ENCODE measurements at places on chromosomes 1 and 21.
A peak's percentile ranks its signal among the peaks of the same experiment; 100 is the strongest.

DNA sequence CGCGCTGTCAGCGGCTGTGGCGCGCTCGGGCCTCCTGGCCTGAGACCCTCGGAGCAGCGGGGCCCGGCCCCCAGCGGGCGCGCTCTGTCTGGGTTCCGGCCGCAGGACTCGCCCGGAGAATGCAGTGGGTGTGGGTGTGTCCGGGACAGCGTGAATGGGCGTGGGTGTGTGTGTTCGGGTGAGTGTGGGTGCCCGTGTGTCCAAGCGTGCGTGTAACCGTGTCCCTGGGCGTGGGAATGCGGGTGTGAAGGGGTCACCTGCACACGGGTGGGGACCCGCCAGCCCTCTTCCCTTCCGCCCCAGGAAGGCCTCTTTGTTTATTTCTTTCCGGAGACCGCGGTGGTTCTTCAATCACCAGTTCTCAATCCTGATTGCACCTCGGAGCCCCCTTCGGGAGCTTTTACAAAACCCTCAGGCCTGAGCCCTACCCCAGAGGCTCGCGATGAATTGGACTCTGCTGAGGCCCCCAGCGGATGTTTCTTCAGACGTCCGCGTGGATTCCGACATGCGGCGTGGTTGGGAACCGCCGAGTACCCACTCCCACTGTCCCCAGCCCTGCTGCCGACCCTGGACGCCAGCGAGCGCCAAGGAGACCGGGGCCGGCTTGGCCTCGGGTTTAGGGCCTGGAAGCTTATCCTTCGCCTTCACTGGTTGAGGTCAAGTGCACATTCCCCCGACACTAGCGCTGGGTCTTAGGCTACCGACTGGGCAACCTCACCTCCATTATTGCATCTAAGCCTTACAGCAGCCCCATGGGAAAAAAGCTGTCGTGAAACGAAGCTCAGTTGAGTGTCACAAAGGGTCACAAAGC, 19.3 kb downstream of the SERTAD4 start:
- no peak for DNase-seq

DNA sequence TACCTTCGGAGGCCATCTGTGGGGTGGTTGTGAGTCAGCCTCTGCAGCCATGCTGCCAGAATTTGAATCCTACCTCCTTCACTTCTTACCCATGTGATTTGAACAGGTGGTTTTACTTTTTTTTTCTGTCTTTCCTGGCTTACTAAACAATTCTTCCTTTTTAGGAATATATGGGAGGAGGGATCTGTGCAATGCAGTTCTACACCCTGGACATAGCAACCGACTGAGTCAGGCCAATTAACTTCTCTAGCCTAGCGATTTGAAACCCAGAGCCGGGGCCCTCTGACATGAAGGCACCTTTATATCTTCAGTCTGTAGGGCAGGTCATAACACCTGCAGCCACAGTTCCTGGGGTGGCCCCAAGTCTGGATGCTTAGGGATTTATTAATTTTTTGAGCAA, 83.6 kb downstream of the ST6GALNAC3 start:
- no peak for DNase-seq

DNA sequence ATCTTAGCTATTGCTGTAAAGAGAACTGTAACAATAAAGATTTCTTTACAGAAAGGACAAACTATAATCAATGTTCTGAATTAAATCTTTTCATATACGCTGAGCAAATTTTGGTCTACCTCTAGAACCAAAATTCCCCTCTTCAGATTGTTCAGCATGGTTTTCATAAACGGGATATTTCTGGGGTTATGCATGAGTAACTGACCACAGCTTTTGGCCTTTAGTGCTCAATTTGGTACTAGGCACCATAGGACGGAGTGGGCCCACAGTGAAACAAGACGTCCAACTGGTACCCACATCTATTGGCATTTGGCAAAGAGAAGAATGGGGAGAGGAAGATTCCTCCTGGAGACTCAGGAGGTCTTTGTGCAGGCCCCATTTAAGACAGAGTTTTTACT, 184.5 kb downstream of the TGFBR3 start:
- no peak for DNase-seq

- DNase-seq, result no peak
Measured at GRCh38 chr1:205477759-205478247, 22.0 kb upstream of the BLACAT1 start.

DNA sequence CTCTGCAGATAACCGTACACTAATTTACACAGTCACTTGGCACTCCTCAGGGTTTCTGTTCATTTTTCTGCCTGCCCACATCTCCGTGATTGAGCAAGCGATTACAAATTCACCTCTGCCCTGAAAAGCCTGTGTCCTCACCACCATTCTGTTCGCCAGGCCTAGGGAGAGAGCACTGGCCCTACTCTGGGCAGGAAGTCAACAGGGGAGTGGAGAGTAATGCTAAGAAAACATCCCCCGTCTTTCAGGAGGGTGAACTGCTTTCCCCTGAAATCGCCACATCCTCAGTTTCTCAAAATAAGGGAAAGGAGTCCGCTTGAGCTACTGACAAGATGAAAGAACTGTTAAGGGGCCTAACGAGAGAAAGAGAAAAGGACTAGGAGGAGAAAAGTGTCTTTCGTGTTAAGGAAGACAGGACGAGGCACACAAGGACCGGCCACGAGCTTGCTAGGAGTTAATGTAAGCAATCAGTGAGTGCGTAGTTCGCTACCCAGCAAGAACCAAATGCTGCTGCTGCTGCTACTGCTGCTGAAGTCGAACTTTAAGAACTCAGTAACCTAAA, 632 bp downstream of the PEX19 start:
- DNase-seq, result peak; percentile 19

- no peak for DNase-seq
Measured at GRCh38 chr1:64098436-64098835, 105.0 kb upstream of the UBE2U start.

DNA sequence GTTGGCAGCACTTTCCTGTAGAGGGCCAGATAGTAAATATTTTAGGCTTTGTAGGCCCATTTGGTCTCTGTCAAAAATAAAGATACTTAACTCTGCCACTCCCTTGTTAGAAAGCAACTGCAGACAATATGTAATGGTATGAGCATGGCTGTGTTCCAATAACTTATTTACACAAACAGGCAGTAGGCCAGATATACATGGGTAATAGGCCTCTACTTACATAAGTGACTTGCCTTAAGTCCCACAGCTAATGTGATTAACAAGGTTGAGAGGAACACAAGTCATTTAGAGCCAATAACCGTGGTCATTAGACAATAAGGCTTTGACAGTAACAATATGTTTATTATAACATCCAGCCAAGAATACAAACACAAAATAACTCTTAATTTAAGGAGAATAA, 17.4 kb downstream of the CCT8 start:
- no peak for DNase-seq

- no peak for DNase-seq
Measured at GRCh38 chr21:45455674-45456583, 51.0 kb downstream of the COL18A1 start.

DNA sequence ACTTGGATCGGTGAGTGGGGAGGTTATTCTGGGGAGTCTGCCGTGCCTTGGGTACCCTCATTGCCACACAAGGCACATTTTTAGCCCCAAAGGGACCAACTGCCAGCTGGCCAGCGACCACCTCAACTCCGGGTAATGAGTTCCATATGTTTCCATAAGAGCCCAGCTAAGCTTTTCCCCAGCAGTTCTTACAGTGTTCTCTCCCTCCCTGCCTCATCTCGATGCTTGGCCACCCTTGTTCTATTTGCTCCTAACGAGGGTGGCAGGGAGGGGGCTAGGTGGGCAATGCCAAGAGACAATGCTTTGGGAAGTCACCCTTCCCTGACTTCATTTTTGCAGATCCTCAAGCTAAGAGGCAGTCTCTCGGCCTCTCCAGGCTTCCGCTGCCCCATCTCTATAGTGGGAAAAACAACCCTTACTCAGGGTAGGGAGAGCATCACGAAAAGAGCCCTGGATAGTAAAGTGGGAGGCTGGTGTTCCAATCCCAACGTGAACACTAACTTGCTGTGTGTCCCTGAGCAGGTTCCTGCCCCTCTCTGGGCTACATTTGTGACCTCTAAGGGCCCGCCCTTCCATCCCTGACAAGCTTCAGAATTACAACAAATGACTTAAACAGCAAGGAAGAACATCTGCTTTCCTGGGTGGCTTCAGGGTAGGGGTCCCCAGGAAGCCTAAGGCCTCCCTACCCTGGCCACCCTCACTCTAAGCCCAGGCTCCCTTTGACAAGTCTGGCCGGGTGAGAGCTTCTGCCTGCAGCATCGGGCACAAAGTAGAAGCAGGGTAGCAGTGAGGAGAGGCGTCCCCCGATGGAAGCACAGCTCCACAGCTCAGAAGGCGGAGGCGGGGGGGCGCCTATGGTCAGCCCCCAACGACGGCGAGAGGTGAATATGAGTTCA, 5.8 kb downstream of the ID3 start:
- DNase-seq, result no peak

GRCh38 chr1:45999507-45999906, 132.9 kb downstream of the PIK3R3 start:
- no peak for DNase-seq

DNA sequence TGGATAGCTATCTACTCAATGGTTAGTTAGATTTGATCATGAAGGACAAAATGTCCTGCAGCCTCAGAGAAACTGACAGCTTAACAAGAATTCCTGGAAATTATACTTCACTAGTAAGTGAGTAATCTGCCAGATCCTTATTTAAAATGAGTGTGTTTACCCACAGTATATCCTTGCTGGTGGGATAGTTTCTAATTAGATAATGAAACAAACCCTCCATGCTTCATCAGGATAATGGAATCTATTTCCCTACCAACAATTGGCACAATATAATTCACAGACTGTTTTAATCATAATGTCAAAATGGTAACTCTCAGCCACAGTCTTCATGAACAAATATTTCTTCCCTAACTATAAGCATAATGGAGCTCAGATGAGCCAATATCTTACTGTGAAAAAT, 239.4 kb upstream of the ST6GALNAC5 start:
- DNase-seq, result no peak

DNA sequence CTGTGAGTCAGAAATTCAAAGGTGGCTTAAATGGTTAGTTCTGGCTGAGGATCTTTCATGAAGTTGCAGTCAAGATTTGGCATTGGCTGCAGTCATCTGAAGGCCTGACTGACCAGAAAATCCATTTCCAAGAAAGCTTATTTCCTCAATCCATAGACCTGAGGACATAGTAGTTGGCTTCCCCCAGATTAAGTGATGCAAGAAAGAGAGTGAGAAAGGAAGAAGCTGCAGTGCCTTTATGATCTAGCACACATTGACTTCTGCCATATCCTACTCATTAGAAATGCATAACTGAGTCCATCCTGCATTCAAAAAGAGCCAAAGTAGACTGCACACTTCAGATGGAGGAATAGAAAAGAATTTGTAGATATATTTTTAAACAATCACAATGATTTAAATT, 222.6 kb downstream of the COL24A1 start:
- no peak for DNase-seq

DNA sequence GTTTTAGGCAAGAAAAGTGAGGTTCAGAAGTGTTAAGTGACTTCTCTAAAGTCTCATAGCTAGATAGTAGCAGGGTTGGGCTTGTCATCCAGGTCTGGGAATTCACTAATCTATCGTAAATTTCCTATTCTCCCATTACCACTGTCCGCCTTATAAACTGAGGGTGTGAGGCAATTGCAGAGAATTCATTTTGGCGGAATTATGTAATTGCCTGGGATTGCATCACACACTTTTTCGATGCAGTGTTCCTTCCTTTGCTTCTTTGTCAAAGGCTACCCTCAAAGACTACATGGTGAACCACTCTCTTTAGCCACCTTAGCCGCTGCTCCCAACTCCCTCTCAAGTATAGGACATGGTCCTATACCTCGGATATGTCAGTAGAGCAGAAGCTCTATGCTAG, 19.1 kb downstream of the SELP start:
- DNase-seq, result no peak

GRCh38 chr1:203084588-203085527, 954 bp downstream of the MYOG start:
- peak; percentile 39 for DNase-seq

DNA sequence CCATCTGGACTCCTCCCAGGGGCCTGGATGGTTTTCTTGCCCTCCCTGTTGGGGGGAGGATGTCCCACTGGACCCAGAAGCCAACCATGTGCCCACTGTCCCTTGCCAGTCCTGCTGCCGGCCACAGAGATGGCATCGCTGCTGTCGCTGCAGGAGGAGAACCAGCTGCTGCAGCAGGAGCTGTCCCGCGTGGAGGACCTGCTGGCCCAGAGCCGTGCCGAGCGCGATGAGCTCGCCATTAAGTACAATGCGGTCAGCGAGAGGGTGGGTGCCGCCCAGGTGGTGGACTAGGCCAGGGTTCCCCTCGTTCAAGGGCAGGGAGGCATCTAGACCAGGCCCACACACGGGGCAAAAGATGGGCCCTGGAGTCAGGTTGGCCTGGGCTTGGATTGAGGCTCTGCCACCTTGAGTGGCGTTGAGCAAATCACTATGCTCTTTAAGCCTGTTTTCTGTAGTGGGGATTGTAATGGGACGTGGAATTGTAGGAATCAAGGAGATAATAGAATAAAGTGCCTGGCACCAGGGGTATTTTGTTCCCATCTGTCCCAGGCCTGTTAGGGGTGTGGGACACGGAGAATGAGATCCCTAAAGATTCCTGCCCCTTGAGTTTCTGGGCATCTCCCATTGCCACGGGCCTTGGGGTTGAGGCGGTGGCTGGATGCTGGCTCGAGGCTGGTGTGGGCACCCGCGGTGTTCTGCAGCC, 2.6 kb downstream of the CROCC start:
- DNase-seq, result no peak

DNA sequence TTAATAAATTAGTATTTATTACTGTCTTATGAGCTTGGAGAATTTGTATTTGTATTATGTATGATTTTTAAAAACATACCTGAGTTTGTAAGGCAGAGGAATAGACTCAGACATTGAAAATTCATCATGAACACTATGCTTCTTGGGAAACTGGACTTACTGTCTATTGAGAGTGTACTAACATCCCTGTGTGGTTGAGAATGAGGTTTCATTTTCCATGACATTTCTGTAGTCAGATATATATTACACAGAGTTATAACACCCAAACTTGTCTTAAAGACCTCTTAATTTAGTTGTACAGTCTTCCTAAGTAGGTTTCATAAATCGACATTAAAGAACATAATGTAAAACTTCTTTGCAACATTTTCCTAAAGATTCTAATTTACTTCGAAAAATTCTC, 30.0 kb downstream of the PPP2R5A start:
- no peak for DNase-seq

- peak; percentile 59 for DNase-seq
Measured at GRCh38 chr1:160083968-160084770, 2.8 kb downstream of the KCNJ9 start.

DNA sequence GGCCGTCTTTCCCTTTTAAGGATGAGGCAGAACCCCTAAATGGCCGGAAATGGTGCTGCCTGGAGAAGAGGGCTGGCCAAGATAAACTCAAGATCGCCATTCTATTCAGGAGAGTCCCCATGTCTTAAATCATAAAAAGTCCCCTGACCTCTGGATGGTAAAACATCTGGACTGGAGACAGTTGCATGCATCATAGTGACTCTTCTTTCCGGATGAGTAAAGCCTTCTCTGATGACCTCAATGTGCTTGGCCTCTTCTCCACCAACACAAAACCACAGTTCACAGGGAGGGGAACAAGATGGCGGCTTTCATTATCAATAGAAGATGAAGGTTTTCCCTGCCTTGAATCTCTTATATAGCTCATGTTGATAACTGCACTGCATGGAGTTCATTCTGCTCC, 27.5 kb upstream of the H6PD start:
- no peak for DNase-seq

- DNase-seq, result no peak
Measured at GRCh38 chr1:70809069-70809468, 238.5 kb downstream of the PTGER3 start.
